ENCODE measurements at places on chromosomes 11 and 22.

DNA sequence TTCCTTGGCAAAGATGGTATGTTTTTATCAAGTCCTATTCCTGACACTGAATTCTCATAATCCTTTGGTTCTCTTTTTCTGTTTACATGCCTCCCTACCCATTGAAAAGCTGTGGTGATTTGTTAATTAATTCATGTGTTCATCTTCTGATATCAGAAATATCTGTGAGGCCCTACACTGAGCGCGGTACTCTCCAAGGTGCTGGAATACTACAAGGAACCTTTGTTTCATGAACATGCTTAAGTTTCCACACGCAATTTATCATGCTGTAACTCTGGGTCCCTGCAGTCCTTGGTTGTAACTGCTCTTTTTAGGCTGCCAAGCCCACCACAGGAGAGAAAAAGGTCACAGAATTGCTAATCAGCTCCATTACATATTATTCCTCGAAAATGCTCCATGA, 331.8 kb downstream of the FAT3 start:
- no peak for DNase-seq

DNA sequence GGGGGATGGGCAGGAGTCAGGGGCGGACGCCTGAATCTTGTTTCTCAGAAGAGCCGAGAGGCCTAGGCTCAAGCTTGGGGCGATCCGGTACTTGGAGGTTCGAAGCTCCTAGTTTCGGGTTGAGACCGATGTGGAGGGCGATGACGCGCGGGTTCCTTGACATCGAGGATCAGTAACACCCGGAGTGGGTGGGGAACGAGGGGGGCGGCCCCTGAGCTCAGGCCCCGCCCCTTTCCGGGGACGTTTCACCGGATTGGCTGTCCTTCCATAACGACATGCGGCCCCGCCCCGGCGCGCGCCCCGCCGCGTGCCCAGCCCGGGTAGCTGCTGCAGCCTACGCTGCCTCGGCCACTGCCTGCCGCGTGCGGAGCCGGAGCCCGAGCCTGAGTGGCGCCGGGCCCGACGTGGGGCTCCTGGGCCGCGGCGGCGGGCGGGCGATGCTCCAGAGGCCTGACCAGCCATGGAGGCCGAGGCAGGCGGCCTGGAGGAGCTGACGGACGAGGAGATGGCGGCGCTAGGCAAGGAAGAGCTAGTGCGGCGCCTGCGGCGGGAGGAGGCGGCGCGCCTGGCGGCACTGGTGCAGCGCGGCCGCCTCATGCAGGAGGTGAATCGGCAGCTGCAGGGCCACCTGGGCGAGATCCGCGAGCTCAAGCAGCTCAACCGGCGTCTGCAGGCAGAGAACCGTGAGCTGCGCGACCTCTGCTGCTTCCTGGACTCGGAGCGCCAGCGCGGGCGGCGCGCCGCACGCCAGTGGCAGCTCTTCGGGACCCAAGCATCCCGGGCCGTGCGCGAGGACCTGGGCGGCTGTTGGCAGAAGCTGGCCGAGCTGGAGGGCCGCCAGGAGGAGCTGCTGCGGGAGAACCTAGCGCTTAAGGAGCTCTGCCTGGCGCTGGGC, at the start of gene CCDC85B:
Gene CCDC85B (plus strand): TSS at position 350 of the 895 bp plus-strand sequence. CDS start 111 bp downstream, at position 461.
- DNase-seq: no peak

- no peak for DNase-seq
Measured at GRCh38 chr22:17725500-17725796, 48.8 kb downstream of the BID start.

GRCh38 chr11:62710001-62710345, 2.5 kb downstream of the GNG3 start:
- DNase-seq: no peak

DNA sequence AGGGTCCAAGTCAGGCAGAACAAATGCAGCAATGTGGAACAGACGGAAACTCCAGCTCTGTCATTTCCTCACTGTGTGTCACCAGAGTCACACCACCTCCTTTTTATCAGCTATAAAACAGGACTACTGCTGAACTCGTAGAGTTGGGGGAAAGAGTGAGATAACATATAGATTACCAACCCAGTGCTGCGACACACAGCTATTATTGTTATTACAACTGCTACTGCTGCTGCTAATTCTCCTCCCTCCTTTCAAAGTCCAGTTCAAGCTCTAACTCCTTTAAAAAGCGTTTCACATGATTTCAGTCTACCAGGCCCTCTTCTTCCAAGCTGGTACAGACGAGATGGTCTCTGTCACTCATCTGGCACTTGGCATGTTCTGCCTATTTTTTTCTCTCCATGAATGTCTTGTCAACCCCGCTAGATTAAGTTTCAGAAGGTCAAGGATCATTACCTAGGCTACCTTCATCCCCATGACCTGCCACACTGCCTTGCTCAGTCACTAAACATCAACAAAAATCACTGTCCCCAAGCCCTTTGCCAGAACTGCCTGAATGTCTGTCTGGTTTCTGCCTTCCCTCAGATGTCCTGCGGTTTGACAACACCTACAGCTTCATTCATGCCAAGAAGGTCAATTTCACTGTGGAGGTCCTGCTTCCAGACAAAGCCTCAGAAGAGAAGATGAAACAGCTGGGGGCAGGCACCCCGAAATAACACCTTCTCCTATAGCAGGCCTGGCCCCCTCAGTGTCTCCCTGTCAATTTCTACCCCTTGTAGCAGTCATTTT, 3.7 kb upstream of the MTFP1 start:
- DNase-seq: no peak

DNA sequence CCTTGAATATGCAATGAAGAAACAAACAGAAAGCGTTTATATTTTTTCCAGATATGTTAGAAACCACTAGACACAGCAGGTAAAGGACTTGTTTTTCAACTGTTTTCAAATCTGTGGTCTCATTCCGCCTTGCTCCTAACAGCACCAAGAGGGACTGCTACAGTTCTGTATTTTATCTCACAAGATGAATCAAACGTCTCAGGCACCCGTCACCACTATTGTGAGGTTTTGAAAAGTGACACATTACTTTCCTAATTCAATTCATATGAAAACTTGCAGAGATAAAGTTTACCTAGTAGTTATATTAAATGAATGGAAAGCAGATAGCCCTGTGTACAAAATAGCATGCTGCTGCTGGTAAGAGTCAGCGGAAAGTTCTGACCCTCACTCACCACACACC, 386.3 kb downstream of the ETS1 start:
- no peak for DNase-seq

- DNase-seq: no peak
Measured at GRCh38 chr22:46081036-46081830, 69.1 kb upstream of the PPARA start.

DNA sequence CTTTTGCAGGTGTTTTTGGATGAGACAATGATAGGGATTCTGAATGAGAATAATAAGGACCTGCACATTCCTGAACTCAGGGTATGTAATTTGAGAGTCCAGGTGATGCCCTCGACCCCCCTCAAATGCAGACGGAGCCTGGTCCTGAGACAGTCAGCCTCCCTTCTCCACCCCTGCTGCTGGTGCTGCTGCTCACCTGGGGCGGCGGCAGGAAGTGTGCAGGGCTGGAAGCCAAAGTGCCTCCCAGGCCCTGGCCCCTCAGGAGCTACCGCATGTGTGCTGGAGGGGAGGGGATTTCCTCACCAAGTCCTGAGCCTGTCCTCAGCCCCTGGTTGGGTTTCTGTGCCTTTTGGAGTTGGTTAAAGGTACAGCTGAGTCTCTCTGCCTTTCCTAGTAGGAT, 19.0 kb upstream of the GLB1L2 start:
- no peak for DNase-seq

GRCh38 chr22:20982563-20982882, 426 bp downstream of the LZTR1 start:
- DNase-seq: no peak

GRCh38 chr11:109089144-109089543, 332.8 kb upstream of the C11orf87 start:
- DNase-seq: no peak

GRCh38 chr11:71153005-71153390, 99.4 kb downstream of the SHANK2 start:
- DNase-seq: no peak

All from non-pigmented ciliary epithelial cell (primary cell).